Smooth muscle cell of the umbilical artery (primary cell): ENCODE measurements at places on chromosomes 1 and 21. TPM values are rescaled to one million over a fixed set of nuclear protein-coding genes. Genes with fewer than 3 reads are reported as not detected.

GPR61 gene
- total RNA-seq = 0.59 TPM in 1 of 2 replicates, not detected in the other

CTH gene
- total RNA-seq = 8.5 and 15.1 TPM in 2 replicates

CHODL gene
- not detected in 2 replicates for total RNA-seq

SLC44A5 gene
- under 0.01 and 0.09 TPM in 2 replicates for total RNA-seq

GPR25 gene
- not detected in 2 replicates for total RNA-seq

DPT gene
- total RNA-seq = 0.05 and 0.30 TPM in 2 replicates

PAPPA2 gene
- 13.6 and 15.4 TPM in 2 replicates for total RNA-seq

CD1C gene
- total RNA-seq = not detected in 2 replicates

LCE1A gene
- not detected in 2 replicates for total RNA-seq
